ENCODE measurements at places on chromosomes 16 and 17.

DNA sequence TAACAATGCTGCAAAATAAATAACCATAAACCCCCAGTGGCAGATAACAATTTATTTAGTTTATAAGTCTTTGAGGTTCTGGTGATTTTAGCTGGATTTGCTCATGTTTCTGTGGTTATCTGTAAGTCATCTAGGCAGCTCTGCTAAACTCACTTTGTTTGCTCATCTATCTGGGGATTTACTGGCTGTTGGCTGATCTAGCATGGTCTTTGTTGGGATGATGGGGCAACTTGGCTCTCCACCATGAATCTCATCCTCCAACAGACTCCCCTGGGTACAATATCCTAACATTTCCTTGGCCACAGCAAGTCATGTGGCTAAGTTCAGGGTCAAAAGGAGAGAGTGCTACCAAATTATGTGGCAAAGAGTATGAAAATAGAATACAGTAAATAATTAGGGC lies 359.3 kb downstream of the CA10 start:
- no peak for DNase-seq

- DNase-seq: no peak
These were observed 26.4 kb upstream of the BEAN1 start for GRCh38 chr16:66400503-66401380.

GRCh38 chr17:70636517-70637133 lies 467.3 kb downstream of the KCNJ2 start:
- DNase-seq: no peak

DNA sequence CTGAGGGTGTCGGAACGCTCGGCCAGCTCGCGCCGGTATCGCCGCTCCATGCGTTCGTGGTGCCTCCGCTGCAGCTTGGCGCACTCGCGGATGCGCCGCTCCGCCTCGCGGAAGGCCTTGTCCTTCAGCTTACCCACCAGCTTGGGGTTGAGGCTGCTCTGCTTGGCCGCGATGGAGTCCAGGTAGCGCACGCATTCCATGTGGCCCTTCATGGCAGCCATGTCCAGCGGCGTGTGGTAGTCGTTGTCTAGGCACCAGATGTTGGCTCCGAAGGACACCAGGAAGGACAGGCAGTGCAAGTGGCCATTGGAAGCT lies 2.8 kb downstream of the USH1G start:
- DNase-seq: no peak

GRCh38 chr16:85698935-85699558 lies 10.3 kb upstream of the GINS2 start:
- no peak for DNase-seq

DNA sequence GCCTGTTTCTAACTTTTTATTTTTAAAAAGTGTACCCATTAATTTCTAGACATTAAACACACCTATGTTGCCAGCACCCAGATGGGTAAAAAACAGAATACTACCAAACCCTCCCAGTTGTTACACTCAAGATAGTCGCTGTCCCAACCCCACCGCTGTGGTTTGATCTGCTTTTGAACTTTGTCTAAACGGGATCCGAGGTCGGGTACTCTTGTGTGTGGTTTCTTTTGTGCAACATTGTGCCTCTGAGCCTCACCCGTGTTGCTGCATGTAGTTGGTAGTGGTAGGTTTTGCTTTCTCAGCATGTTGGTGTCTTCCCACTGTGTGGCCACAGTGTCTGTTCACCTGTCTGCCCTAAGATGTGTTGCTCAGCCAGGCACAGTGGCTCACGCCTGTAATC lies 4.3 kb downstream of the KLHL36 start:
- no peak for DNase-seq

- no peak for DNase-seq
These were observed 2.5 kb upstream of the TPSAB1 start for GRCh38 chr16:1237990-1238389.

DNA sequence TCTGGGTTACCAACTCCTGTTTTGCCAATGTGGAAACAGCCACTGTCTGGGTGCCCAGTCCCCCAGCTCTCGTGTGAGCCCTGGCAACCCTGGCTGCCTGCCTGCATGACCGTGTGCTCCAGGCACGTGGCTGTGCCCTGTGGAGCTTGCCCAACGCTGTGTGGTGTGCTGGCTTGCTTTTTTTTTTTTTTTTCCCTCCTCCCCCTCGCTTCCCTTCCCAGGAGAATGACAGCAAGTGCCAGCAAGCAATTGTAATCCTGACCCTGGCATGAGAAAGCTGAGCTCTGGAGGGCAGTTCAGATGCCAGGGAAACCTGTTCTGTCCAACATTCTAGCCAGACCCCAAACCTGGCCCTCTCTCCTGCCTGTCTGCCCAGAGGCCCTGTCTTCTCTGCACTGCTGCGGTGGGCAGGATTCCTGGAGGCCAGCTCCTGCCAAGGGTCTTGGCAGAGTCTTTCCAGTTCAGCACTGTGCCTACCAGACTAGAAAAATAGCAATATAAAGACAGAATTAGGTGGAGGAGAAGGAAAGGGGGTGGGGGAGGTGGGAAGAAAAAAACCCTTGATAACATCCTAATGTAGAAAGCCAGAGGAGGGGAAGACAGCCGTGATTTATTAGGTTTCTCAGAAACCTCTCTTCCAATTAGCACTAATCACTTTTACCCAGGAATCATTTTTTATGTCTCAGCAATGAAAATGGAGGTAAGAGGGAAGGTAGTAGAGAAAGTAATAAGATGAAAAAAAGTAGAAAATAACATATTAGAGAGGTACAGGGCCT lies 9.0 kb downstream of the HLF start:
- peak; percentile 52 for DNase-seq
